Large intestine (tissue), 12 donors: ENCODE measurements at places on chromosomes 4 and X. TPM values are rescaled to one million over a fixed set of nuclear protein-coding genes. Genes with fewer than 3 reads are reported as not detected.

GRCh38 chr4:42339935-42340406 lies 57.3 kb upstream of the SHISA3 start:
- H3K27ac ChIP-seq = no peak overlapping the region
- H3K4me1 ChIP-seq = no peaks in the 10 kb centered on the region
- no peak overlapping the region for H3K4me3 ChIP-seq
- no peak for DNase-seq

DNA sequence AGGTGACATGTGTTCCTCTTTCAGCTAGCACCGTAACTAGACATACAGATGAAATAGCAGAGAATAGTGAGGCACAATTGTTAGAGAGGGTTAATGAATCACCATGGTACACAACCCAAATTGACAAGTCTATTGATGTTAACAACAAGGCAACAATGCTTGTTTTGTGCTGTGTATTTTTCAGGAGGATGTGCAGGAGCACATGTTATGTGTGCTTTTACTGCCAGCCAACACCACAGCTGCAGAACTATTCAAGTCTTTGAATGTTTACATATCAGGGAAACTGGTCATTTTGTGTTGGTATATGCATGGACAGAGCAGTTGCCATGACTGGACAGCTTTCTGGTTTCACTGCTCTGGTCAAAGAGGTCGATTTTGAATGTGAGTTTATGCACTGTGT lies 32.8 kb downstream of the STBD1 start:
- no peaks in the 10 kb centered on the region for H3K27me3 ChIP-seq
- H3K4me3 ChIP-seq = no peak overlapping the region
- H3K27ac ChIP-seq = no peak overlapping the region

DNA sequence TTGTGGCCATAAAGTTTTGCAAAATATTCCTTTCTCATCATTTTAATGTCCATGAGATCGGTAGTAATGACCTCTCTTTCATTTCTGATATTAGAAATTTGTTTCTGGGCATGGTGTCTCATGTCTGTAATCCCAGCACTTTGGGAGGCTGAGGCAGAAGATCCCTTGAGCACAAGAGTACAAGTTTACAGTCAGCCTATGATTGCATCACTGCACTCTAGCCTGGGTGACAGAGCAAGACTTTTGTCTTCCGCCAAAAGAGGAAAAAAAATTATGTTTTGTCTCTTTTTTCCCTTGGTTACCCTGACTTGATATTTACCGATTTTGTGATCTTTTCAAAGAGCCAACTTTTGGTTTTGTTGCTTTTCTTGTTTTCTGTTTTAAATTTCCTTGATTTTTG lies 10.8 kb upstream of the NKAP start:
- no peak overlapping the region for H3K27ac ChIP-seq
- H3K4me1 ChIP-seq = no peaks in the 10 kb centered on the region
- no peak for DNase-seq

The NPY2R gene
- 1.8 TPM for polyA plus RNA-seq

The HMGN5 gene
- 20.3 TPM for polyA plus RNA-seq
